CD4-positive, alpha-beta T cell treated with Interleukin-17A for 4 hours (primary cell): ENCODE measurements at places on chromosomes 11 and 22.
A peak's percentile ranks its signal among the peaks of the same experiment; 100 is the strongest.

DNA sequence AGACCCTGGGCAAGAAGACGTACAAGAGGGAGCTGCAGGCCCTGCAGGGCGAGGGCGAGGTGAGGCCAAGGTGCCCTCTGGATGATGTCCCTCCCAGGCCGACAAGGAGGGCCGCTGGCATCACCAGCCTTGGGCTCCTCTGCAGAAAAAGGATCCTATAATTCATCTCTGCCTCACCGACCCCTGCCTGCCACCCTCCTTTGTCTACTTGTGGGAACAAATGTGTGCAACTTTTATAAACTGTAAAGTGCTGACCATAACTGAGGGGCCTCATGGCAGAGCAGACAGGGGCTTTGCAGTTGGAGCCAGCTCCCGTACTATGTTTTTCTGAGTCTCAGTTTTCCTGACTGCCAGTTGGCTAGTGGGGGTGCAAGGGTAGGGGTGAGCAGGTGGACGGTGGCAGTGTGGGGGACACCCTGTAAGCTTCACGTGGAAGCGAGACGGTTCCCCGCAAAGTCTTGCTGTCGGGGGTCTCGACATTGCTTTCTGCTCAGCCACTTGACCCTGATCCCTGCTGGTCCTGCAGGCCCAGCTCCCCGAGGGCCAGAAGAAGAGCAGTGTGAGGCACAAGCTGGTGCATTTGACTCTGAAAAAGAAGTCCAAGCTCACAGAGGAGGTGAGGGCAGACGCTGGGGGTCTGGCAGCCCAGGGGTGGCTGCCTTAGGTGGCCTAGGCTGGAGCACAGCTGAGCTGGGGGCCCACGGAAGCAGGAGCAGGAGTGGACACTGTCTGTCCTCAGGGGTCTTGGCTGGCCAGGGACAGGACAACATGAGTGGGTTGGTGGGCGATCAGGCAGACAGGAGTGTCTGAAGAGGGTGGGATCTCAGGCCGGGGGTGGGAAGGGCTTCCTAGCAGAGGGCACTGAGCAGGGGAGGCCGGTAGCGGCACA lies 54.7 kb downstream of the MYO7A start:
- DNase-seq: no peak

DNA sequence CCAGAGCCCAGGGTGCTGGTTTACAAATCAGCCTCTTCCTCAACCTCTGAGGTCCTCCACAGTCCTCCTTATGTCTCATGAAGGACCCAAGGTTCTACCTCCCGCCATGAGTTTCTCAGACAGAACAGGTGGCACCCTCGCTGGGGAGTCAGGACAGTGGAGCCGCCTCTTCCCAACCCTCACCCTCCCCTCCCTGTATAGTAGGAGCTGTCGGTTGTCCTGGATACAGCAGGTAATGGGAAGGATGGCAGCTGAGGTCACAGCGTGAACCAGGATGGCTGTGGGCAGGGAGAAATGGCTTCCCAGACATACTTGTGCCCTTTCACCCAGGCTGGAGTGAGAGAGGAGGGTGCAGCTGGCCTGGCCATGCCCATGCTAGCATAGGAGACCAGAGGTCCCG lies 134.6 kb downstream of the CHST1 start:
- DNase-seq: no peak

GRCh38 chr11:127345819-127346459 lies 345.4 kb upstream of the KIRREL3 start:
- peak; percentile 14 for DNase-seq

GRCh38 chr11:66467034-66467659 lies 442 bp downstream of the PELI3 start:
- no peak for DNase-seq

GRCh38 chr11:85595285-85595884 lies 31.8 kb downstream of the DLG2 start:
- DNase-seq: no peak

- DNase-seq: no peak
Measured at GRCh38 chr11:117887431-117888138, 11.1 kb upstream of the FXYD6 start.

- DNase-seq: no peak
Measured at GRCh38 chr11:79691445-79691844, 250.6 kb upstream of the TENM4 start.

DNA sequence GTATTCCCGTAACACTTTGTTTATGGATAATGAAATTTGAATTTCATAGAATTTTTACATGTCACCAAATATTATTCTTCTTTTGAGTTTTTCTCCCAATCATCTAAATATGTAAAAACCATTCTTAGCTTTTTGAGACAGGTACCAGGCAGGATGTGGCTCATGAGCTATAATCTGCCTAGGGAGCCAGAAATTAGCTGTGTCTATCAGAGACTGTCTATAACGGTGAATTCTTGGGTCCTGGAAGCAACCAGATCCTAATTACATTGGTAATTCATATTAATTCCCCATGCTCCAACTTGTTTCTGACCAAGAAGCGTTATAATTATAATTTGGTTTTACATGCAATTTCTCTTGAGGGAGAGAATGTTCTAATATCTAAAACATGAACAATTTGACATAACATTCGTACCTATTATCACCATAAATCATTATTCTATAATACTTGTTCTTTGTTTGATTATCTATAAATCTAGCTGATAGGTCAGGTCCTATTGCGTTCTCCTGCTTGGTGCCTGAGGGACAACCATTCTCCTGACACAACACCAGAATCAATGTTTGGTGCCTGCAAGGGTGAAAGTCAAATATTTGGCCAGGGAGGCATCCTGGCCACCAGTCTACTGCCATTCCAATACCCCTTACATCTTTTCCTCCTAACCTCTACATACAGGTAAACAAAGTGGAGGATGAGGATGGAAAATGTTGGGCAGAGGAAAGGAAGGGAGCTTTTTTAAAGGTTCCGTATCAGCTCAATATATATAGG lies 69.9 kb downstream of the RSF1 start:
- no peak for DNase-seq

GRCh38 chr11:131491503-131491902 lies 121.1 kb downstream of the NTM start:
- DNase-seq: no peak

DNA sequence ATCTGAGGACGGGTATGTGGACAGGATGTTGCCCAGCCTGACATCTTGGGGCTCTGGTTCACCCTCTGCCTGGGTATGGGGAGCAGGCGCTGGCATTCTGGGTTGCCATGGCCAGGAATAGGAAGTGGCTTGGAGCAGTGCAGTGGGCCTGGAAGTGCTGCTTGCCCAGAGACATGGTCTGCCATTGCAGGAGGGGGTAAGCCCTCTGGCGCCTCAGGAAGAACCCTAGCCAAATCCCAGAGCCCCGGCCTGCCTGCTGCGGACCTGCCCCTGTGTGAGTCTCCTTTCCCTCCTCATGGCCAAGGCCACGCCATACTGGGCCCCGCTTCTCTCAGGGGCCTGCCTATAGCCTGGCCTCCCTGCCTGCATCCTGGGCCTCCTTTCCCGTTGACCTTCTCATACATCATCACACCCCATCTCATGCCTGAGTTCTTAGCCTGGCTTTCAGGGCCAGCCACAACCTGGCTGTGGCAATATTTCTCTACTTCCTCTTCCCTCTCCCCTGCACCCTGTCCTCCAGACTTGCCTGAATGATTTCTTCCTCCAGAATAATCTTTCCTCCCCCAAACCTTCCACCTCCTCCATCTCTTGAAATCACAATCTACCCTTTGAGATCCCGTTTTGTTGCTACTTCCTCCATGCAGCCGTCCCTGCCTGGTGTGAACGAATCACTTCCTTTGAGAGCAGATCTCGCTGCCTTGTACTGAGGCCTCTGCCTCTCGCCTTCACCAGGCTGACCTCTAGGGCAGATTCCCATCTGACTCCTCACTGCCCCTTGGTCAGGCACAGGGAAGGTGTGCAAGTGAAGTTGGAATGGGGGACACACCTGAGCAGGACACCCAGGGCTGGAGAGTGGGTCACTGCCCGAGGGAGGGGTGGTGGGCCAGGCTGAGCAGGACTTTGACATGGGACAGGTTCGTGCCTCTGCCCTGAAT lies 5.2 kb downstream of the CAPN5 start:
- no peak for DNase-seq

DNA sequence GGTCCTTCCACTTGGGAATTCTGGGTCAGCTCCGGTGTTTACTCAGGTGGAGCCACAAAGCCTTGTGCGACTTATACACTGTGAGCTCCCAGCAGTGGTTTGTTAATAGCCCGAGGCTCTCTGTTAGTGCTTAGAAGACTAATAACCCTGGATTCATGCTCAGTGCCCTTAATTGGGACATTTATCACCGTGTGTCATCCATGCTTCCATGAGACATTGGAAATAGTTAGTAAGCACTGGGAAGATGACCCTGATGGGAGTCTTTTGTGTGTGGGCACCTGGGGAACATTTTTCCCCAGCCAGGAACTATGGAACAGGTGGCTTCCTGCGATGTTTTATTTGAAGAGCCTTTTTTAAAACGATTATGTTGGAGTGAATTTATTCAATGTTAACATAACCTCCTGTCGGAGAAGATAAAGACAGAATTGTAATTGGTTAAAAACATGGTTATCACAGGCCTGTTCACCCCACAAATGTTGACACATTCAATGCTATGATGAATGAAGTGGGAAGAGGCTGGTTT lies 188.9 kb downstream of the MYO18B start:
- DNase-seq: no peak

GRCh38 chr11:58628446-58628845 lies 6.0 kb downstream of the CNTF start:
- no peak for DNase-seq

DNA sequence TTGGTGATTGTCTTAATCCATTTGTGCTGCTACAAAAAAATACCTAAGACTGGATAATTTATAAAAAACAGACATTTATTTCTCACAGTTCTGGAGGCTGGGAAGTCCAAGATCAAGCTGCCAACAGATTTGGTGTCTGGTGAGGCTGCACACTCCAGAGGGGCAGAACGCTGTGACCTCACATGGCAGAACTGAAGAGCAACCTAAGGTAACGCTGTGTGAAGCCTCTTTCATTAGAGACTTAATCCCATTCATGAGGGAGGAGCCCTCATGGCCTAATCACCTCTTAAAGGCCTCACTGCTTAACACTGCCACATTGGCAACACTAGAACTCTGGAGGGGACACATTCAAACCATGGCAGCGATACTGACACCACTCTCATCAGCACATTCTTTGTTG lies 42.7 kb upstream of the BIRC3 start:
- no peak for DNase-seq

- no peak for DNase-seq
Measured at GRCh38 chr11:77561257-77561656, 28.5 kb upstream of the AQP11 start.
